ENCODE measurements at places on chromosomes 7 and 10.

DNA sequence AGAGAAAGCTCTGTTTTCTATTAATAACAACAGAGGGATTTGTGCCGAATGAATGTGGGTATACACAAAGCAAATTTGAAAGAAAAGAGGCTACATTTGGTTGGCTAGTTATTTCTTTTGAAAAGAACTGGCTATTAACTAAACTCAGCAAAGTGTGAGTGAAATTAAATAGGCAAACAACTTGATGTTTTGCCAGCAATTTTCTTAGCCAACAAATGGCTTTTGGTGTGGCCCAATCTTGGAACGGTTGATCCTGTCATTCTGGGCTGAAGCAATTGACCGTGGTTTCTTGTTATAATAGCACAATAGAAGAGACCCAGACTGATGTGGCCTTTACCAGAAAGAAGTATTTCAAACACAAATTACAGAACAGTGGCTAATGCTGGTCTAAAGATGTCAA, 898.6 kb downstream of the KCNMA1 start:
- H3K4me3 ChIP-seq: no peak overlapping the region
- H3K27me3 ChIP-seq: no peaks in the 10 kb centered on the region
- H3K27ac ChIP-seq: no peak overlapping the region
- H3K36me3 ChIP-seq: no peaks in the 10 kb centered on the region
- no peak for DNase-seq

DNA sequence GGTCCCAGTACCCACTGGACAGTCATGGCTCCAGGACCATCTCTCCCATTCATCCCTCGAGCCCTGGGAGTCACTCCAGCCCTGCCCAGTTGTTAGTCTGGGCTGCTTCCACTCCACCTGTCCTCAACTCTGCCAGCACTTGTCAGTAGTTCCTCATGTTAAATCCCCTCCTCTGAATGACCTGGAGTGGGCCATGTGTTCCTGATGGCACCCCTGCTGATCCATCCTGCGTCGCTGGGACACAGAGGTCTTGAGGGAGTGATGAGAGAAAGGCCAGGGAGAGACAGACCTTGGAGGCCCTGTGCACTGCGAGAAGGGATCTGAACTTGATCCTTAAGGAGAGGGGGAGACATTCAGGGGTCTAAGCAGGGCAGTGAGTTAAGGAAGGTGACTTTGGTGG, 174.9 kb downstream of the GRID1 start:
- no peak for DNase-seq
- H3K27ac ChIP-seq: no peak overlapping the region
- peaks cover 84% of the 10 kb centered on the region for H3K27me3 ChIP-seq
- no peaks in the 10 kb centered on the region for H3K36me3 ChIP-seq

DNA sequence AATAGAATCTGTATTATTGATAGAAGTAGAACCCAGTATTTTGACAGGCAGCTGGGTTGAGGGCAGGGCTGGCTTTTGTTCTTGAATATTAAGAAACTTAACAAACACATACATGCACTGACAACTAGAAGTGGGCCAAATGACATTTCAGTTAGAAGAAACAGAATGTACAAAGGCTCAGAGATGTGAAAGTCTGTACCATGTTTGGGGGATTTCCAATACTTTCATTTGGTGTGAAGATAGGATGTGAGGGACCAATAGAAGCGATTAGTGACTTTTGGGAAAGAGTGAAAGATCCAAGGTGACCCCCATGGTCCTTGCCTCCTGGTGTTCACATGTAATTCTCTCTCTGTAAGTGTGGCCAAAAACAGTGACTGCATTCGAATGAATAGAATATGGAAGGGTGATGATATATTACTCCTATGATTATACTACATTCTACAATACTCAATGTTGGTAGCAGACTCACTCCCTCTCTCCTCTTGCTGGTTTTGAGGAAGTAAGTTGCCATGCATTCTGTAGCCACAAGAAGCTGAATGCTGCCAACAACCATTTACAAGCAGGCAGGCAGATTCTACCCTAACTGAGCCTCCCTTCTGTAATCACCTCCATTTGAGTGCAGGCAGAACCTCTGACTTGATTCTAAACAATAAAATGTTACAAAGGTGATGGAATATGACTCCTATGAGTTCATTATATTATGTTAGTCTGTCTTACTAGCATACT, 151.4 kb downstream of the TMEM168 start:
- peaks cover 13% of the 10 kb centered on the region for H3K27me3 ChIP-seq
- no peak overlapping the region for H3K4me3 ChIP-seq
- no peak for DNase-seq
- H3K4me1 ChIP-seq: no peaks in the 10 kb centered on the region
- H3K36me3 ChIP-seq: no peaks in the 10 kb centered on the region
- no peak overlapping the region for H3K27ac ChIP-seq

GRCh38 chr10:60789340-60789739, 11.1 kb downstream of the CDK1 start:
- H3K27me3 ChIP-seq: no peaks in the 10 kb centered on the region
- no peaks in the 10 kb centered on the region for H3K36me3 ChIP-seq
- no peak overlapping the region for H3K27ac ChIP-seq
- no peak overlapping the region for H3K4me3 ChIP-seq
- peaks cover 32% of the 10 kb centered on the region for H3K4me1 ChIP-seq

- peak overlapping the region; percentile 75 for H3K27ac ChIP-seq
- H3K4me3 ChIP-seq: peak overlapping the region; percentile 77
- DNase-seq: no peak
Observed at GRCh38 chr10:932589-932988, 1.1 kb upstream of the LARP4B start.

DNA sequence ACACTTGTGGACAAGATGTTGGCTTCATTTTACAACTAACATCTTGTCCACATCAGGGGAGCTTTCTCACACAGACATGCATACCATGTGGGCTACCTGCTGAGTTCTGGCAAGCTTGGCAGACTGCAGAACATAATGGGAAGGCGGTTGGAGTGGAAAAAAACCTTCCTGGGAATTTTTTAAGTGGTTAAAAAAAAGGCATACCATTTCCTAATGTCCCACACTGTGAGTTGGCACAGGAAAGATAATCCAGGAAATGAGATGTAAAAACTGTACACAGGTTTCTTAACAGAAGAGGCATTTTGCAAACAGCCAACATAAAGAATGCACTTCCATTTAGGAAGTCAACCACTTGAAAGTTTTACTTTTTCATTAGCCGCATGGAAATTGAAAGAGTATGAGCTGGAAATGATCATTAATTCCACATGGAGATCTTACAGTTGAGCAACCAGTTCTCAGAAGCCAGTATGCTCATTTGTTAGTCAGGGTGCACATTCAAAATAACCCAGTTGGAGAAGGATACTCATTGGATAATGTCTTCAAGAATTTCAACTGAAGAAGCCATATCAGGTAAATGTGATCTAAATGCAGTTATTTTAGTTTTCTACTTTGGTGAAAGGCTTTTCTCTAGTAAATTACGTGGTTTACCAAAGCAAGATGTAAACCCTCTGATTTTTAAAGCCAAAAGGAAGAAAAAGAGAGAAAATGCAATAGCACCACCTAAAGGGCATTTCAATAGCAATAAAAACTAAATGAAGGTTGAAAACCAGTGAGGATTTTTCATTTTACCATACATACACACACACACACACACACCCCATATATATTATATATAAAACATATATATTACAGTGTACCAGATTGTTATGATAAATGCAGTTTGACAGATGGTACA, 194.0 kb downstream of the TAX1BP1 start:
- H3K27ac ChIP-seq: no peak overlapping the region
- no peaks in the 10 kb centered on the region for H3K36me3 ChIP-seq
- no peaks in the 10 kb centered on the region for H3K27me3 ChIP-seq
- H3K4me3 ChIP-seq: no peak overlapping the region
- DNase-seq: no peak
- H3K4me1 ChIP-seq: peaks cover 26% of the 10 kb centered on the region

DNA sequence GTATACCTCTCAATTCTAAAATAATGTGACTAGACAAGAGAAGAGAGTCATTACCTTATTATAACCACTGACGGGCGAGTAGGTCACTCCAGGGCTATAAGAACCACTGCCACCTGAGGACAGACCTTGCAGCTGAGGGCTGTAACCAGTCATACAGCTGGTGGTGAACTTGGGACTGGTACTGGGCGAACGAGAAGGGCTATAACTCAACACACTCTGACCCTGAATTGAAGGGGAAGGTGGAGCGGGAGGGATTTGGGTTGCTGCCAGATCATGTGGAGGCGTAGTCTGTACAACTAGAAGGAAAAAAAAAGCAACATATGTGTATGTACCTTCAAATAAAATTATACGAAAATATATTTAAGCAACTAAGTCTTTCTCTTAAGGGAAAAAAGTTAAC, 3.4 kb downstream of the TMEM209 start:
- no peak for DNase-seq
- H3K36me3 ChIP-seq: peaks cover 47% of the 10 kb centered on the region
- no peaks in the 10 kb centered on the region for H3K27me3 ChIP-seq
- no peak overlapping the region for H3K4me3 ChIP-seq

DNA sequence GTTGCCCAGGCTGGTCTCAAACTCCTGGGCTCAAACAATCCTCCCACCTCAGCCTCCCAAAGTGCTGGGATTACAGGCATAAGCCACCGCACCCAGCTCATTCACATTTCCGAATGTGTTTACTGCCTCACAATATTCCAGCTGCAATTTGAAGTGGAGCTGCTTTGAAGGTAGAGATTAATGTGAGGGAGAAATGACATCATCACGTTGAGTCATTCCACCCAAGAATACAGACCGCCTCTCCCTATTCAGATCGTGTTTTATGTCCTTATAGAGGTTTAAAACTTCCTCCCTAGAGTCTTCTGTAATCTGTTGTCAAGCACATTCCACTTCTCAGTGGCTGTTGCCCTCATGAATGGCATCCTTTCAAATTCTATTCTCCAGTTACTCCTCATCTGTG, 100.4 kb upstream of the PDGFA start:
- no peaks in the 10 kb centered on the region for H3K27me3 ChIP-seq
- DNase-seq: no peak
- peaks cover 4% of the 10 kb centered on the region for H3K36me3 ChIP-seq
- peaks cover 31% of the 10 kb centered on the region for H3K4me1 ChIP-seq
- peak overlapping the region; percentile 75 for H3K4me3 ChIP-seq

GRCh38 chr10:61021926-61022325, 77.9 kb upstream of the RHOBTB1 start:
- peaks cover 4% of the 10 kb centered on the region for H3K36me3 ChIP-seq
- H3K27me3 ChIP-seq: peaks cover 27% of the 10 kb centered on the region
- no peaks in the 10 kb centered on the region for H3K4me1 ChIP-seq
- no peak for DNase-seq
- no peak overlapping the region for H3K4me3 ChIP-seq

DNA sequence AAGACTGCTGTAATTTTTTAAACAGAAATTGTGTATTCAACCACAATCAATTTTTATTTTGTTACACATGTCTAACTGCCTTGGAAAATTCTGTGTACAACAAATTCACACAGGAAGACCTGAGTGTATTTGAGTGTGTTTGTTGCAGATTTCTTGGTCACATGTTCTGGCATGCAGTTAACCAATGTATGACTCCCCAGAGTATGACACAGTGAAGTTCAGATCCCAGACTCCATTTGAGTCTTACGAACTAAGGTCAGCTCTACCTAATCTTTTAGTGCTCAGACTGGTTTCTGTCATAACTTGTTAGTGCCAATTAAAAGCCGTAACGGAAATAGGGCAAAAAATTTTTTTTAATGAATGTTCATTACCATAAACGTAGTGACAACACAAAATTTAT, 5.8 kb downstream of the GNAI1 start:
- no peak for DNase-seq
- no peaks in the 10 kb centered on the region for H3K4me1 ChIP-seq
- H3K27ac ChIP-seq: no peak overlapping the region

- no peak overlapping the region for H3K4me3 ChIP-seq
- no peak overlapping the region for H3K27ac ChIP-seq
- DNase-seq: no peak
- no peaks in the 10 kb centered on the region for H3K4me1 ChIP-seq
- H3K27me3 ChIP-seq: peaks cover 54% of the 10 kb centered on the region
Observed at GRCh38 chr10:123766012-123766411, 99.9 kb downstream of the GPR26 start.

- no peak overlapping the region for H3K4me3 ChIP-seq
- H3K36me3 ChIP-seq: peaks cover 25% of the 10 kb centered on the region
- H3K27ac ChIP-seq: no peak overlapping the region
- DNase-seq: no peak
Observed at GRCh38 chr7:138565451-138566114, 105.5 kb downstream of the TRIM24 start.

GRCh38 chr10:68957654-68958053, 1.7 kb downstream of the DDX21 start:
- peak overlapping the region; percentile 99 for H3K4me3 ChIP-seq
- peak overlapping the region; percentile 99 for H3K27ac ChIP-seq
- H3K27me3 ChIP-seq: no peaks in the 10 kb centered on the region

- no peak overlapping the region for H3K27ac ChIP-seq
- no peak overlapping the region for H3K4me3 ChIP-seq
- H3K27me3 ChIP-seq: peaks cover 64% of the 10 kb centered on the region
- no peaks in the 10 kb centered on the region for H3K4me1 ChIP-seq
- DNase-seq: no peak
Observed at GRCh38 chr7:25789701-25790640, 362.0 kb upstream of the NFE2L3 start.

GRCh38 chr7:98870807-98871491, 1.1 kb upstream of the TMEM130 start:
- H3K4me3 ChIP-seq: peak overlapping the region; percentile 69
- peaks cover 15% of the 10 kb centered on the region for H3K27me3 ChIP-seq
- H3K36me3 ChIP-seq: peaks cover 2% of the 10 kb centered on the region
- no peak overlapping the region for H3K27ac ChIP-seq
- no peak for DNase-seq

- no peaks in the 10 kb centered on the region for H3K4me1 ChIP-seq
- peaks cover 31% of the 10 kb centered on the region for H3K27me3 ChIP-seq
- DNase-seq: no peak
- H3K36me3 ChIP-seq: no peaks in the 10 kb centered on the region
- no peak overlapping the region for H3K4me3 ChIP-seq
- no peak overlapping the region for H3K27ac ChIP-seq
Observed at GRCh38 chr10:124158592-124158991, 65.2 kb upstream of the CHST15 start.

- H3K4me3 ChIP-seq: peak overlapping the region; percentile 43
- DNase-seq: no peak
- H3K27ac ChIP-seq: peak overlapping the region; percentile 5
- no peaks in the 10 kb centered on the region for H3K36me3 ChIP-seq
- H3K27me3 ChIP-seq: peaks cover 56% of the 10 kb centered on the region
Observed at GRCh38 chr10:116848032-116848943, 1.0 kb upstream of the ENO4 start.

DNA sequence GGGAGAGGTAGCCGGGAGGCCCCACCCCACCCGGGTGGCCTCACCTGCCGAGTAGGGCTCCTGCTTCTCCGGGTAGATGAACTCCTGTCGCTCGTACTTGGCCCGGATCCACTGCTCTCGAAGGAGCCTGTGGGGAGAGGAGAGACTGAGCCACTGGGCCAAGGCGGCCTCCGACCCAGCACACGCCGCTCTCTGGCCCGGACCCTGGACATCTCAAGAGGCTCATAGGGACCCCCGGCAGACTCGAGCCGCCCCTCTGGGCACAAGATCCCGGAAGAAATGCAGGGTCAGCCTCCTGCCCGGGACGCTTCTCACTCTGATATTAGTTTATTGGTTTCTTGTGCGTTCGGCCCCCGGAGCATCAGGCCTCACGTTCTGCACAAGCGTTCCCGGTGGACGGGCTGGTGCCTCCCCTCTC, 34.5 kb downstream of the ADAP1 start:
- H3K36me3 ChIP-seq: peaks cover 23% of the 10 kb centered on the region
- H3K27ac ChIP-seq: no peak overlapping the region
- no peaks in the 10 kb centered on the region for H3K27me3 ChIP-seq
- DNase-seq: no peak
- H3K4me1 ChIP-seq: peaks cover 49% of the 10 kb centered on the region

- no peak overlapping the region for H3K4me3 ChIP-seq
- H3K27ac ChIP-seq: no peak overlapping the region
- no peaks in the 10 kb centered on the region for H3K27me3 ChIP-seq
- H3K36me3 ChIP-seq: no peaks in the 10 kb centered on the region
- H3K4me1 ChIP-seq: no peaks in the 10 kb centered on the region
Observed at GRCh38 chr10:9668411-9668810, 1349.3 kb upstream of the CELF2 start.

Measured in central memory CD8-positive, alpha-beta T cell (primary cell).